ENCODE measurements at places on chromosomes 13 and 19.

DNA sequence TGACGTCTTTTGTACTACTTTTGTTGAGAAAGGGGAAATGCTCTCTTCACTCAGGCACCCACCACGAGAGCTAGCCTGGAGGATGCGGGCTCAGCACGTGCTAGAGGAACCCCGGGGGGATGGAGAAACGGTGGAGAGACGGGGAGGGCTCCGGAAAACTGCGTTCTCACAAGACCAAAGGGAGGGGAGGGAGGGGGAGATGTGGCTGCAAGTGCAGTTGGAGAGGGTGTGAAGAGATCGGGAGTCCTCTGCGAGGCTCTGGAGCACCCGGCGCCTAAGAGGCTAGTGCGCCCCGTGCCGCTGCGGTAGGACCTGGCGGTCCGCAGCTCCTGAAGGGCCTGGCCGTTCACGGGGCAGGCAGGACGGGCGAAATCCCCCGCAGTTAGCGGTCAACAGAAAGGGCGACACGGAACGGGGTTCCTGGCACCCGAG, 43.4 kb upstream of the XPO4 start:
- DNase-seq: peak; percentile 39
- peaks cover 49% of the 10 kb centered on the region for H3K27me3 ChIP-seq
- no peak overlapping the region for H3K27ac ChIP-seq

- H3K27ac ChIP-seq: no peak overlapping the region
- no peak for DNase-seq
- no peak overlapping the region for H3K4me3 ChIP-seq
- no peaks in the 10 kb centered on the region for H3K36me3 ChIP-seq
Measured at GRCh38 chr13:62482351-62482750, 1066.7 kb upstream of the PCDH20 start.

DNA sequence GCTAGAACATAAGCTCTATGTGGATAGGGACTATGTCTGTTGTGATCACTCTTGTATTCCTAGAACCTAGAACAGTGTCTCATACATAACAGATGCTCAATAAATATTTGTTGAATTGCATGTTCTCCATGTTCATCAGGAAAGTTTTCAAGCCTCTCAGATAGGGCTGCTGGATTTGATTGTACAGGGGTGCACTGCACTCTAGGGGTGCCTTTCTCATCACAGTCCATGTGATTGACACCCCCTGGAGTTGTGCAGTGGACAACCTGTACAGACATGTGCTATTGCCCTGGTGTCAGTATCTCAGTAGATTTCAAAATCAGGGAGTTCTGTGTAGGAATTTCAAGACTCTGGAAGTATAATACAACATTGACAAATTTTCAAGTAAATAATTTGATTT, 58.9 kb downstream of the MBNL2 start:
- peaks cover 5% of the 10 kb centered on the region for H3K4me1 ChIP-seq
- H3K27ac ChIP-seq: no peak overlapping the region
- no peak overlapping the region for H3K4me3 ChIP-seq
- H3K36me3 ChIP-seq: no peaks in the 10 kb centered on the region

DNA sequence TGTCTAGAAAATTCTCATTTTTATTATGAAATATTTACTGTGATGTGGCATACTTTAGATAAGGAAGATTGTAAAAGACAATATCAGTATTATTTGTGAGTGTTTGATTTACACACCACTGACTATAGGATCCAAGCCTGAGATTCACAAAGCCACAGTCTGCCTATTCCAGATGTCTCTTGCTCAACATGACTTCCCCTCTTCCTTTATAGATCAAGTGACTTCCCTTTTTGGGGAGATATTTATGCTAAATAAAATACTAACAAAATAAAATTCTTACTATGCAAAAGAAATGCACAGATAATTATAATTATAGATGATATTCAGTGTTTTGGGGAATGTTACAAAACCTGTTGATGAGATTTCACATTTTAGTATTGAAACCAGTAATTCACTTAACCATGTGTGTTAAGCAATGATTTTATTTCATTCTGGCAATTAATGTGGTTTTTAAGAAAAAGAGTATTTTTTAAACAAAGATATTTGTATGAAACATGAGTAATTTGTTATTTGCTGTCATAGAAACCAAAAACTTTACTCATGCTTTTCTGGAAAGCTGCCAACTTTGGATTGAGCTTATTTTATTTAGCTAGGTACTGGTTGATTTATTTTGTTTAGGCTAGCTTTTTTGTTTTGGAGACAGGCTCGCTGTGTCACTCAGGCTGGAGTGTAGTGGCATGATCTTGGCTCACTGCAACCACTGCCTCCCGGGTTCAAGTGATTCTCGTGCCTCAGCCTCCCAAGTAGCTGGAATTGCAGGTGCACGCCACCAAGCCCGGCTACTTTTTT, 13.7 kb upstream of the GPR183 start:
- peaks cover 16% of the 10 kb centered on the region for H3K36me3 ChIP-seq
- no peak for DNase-seq
- H3K27ac ChIP-seq: no peak overlapping the region
- H3K27me3 ChIP-seq: no peaks in the 10 kb centered on the region

DNA sequence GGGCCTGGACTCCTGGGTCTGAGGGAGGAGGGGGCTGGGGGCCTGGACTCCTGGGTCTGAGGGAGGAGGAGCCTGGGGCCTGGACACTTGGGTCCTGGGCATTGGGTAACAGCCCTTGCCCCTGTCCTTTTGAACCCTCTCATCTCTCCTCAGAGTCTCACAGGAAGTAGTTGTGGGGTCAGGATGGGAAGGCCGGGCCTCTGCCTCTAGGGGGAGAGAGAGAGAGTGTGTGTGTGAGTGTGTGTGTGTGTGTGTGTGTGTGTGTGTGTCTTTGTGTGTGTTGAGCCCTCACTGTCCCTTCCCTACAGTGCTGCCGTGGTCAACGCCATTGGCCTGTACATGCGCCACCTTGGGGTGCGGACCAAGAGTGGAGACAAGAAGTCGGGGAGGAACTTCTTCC, 10.9 kb downstream of the ARHGEF1 start:
- no peaks in the 10 kb centered on the region for H3K27me3 ChIP-seq
- H3K27ac ChIP-seq: no peak overlapping the region
- H3K4me1 ChIP-seq: peaks cover 3% of the 10 kb centered on the region
- DNase-seq: no peak
- peaks cover 12% of the 10 kb centered on the region for H3K36me3 ChIP-seq

DNA sequence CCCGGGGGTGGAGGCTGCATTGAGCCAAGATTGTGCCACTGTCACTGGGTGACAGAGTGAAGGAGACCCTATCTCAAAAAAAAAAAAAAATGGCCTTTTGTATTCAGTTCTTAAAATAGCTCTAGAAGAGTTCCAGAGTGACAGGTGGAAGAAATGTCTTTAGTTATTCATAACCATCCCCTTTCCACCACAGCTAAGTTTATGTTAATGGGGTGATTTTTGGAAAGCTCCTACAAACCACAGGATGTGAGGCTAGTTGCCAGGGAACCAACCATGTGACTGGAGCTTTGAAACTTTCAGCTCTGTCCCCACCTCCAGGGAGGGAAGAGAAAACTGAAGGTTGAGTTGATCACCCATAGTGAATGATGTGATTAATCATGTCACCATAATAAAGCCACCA, 6.9 kb downstream of the ZNF490 start:
- no peaks in the 10 kb centered on the region for H3K4me1 ChIP-seq
- no peak overlapping the region for H3K27ac ChIP-seq
- DNase-seq: no peak
- H3K36me3 ChIP-seq: peaks cover 17% of the 10 kb centered on the region

- H3K27me3 ChIP-seq: peaks cover 6% of the 10 kb centered on the region
- peaks cover 18% of the 10 kb centered on the region for H3K36me3 ChIP-seq
- peak overlapping the region; percentile 81 for H3K4me3 ChIP-seq
- peak overlapping the region; percentile 100 for H3K27ac ChIP-seq
- H3K4me1 ChIP-seq: peaks cover 27% of the 10 kb centered on the region
Measured at GRCh38 chr19:288911-289310, 2.3 kb downstream of the PLPP2 start.

GRCh38 chr13:113622791-113623490, 35.1 kb downstream of the ATP4B start:
- H3K27ac ChIP-seq: no peak overlapping the region
- no peaks in the 10 kb centered on the region for H3K27me3 ChIP-seq
- DNase-seq: no peak
- H3K36me3 ChIP-seq: peaks cover 46% of the 10 kb centered on the region
- H3K4me1 ChIP-seq: 0 out of 2 replicates have a peak, but pooled peaks cover 4% of the 10 kb centered on the region

- peaks cover 4% of the 10 kb centered on the region for H3K27me3 ChIP-seq
- peak overlapping the region; percentile 65 for H3K4me3 ChIP-seq
- H3K27ac ChIP-seq: no peak overlapping the region
- H3K4me1 ChIP-seq: peaks cover 14% of the 10 kb centered on the region
- DNase-seq: no peak
- peaks cover 7% of the 10 kb centered on the region for H3K36me3 ChIP-seq
Measured at GRCh38 chr19:2577722-2578335, 101.9 kb downstream of the GADD45B start.

- H3K27me3 ChIP-seq: peaks cover 30% of the 10 kb centered on the region
- no peak overlapping the region for H3K27ac ChIP-seq
- DNase-seq: peak; percentile 19
- 0 out of 2 replicates have a peak, but pooled peaks cover 2% of the 10 kb centered on the region for H3K36me3 ChIP-seq
- peaks cover 6% of the 10 kb centered on the region for H3K4me1 ChIP-seq
Measured at GRCh38 chr19:13689085-13689484, 75.2 kb upstream of the MRI1 start.

- H3K4me3 ChIP-seq: no peak overlapping the region
- H3K4me1 ChIP-seq: no peaks in the 10 kb centered on the region
- H3K27me3 ChIP-seq: no peaks in the 10 kb centered on the region
- no peak overlapping the region for H3K27ac ChIP-seq
Measured at GRCh38 chr19:5210556-5210955, 130.1 kb downstream of the PTPRS start.

- H3K4me3 ChIP-seq: no peak overlapping the region
- H3K27ac ChIP-seq: no peak overlapping the region
- no peak for DNase-seq
- no peaks in the 10 kb centered on the region for H3K27me3 ChIP-seq
- no peaks in the 10 kb centered on the region for H3K36me3 ChIP-seq
- H3K4me1 ChIP-seq: peaks cover 3% of the 10 kb centered on the region
Measured at GRCh38 chr13:82614086-82614485, 1268.2 kb downstream of the SLITRK1 start.

GRCh38 chr13:98175043-98175442, 2.0 kb downstream of the RNF113B start:
- H3K27ac ChIP-seq: peak overlapping the region; percentile 84
- no peak for DNase-seq
- H3K27me3 ChIP-seq: no peaks in the 10 kb centered on the region
- H3K4me3 ChIP-seq: no peak overlapping the region

DNA sequence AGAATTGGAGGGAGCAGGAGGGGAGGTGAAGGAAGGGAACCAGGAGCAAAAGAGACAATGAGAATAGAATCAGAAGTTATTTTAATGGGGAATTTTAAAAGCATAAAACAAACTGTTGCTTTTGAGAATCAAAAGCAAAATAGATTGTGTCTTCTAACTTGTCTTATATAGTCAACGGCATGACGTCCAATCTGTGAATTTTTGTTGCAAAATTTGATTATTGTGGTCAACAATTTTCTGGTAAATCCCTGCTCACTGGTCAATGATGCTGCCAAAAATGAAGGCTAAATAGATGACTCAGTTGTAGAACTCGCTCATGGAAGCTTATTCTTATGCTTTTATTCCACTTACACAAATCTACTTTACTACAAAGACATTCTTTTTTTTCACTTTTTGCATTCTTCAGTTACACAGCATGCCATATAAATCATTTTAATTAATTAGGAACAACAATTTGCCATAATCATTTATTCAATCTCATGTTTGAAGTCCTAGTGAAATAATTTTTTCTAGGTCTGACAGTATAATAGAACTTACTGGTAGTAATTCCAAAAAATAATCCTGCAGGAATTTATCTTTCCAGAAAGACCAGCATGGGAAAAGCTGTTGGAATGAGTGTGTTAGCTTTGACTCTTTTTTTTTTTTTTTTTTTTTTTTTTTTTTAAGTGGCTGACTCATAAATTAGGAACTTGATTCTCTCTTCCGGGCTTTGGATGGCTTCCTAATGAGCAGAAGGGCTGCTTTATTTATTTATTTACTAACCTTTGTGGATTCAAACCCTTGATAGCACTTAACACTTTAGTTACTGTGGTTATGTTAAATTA, 256.9 kb downstream of the SPRY2 start:
- H3K36me3 ChIP-seq: no peaks in the 10 kb centered on the region
- no peak for DNase-seq
- no peak overlapping the region for H3K4me3 ChIP-seq
- peaks cover 46% of the 10 kb centered on the region for H3K4me1 ChIP-seq
- no peaks in the 10 kb centered on the region for H3K27me3 ChIP-seq

DNA sequence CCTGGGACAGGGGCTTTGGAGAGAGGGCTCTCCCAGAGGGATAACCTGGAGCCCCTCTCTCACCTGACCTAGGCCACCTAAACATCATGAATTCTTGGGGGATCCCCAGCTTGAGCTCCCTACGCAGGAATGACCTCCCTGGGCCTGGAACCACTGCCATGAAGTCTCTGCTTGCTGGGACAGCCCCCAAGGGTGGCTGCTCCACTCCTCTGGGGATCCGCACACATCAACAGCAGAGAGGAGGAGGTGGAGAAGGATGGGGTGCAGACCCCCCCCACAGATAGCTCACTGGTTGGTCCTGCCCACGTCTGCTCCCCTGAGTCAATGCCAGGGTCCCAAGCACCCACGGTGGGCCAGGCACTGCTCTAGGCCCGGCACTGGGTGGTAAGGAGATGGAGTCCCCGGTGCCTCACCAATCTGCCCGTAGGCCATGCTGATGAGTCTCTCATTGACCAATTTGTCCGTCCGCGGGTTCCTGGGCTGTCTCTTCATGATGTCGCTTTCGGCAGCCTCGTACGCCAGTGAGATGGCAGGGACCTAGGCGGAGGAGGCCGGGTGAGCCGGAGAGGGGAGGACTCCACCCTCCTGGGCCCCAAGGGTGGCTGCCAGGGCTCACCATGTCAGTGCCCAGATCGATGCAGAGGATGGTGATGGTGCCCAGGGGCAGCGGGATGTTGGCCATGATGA, 10.8 kb upstream of the RABAC1 start:
- H3K36me3 ChIP-seq: peaks cover 8% of the 10 kb centered on the region
- DNase-seq: no peak
- H3K27ac ChIP-seq: no peak overlapping the region

DNA sequence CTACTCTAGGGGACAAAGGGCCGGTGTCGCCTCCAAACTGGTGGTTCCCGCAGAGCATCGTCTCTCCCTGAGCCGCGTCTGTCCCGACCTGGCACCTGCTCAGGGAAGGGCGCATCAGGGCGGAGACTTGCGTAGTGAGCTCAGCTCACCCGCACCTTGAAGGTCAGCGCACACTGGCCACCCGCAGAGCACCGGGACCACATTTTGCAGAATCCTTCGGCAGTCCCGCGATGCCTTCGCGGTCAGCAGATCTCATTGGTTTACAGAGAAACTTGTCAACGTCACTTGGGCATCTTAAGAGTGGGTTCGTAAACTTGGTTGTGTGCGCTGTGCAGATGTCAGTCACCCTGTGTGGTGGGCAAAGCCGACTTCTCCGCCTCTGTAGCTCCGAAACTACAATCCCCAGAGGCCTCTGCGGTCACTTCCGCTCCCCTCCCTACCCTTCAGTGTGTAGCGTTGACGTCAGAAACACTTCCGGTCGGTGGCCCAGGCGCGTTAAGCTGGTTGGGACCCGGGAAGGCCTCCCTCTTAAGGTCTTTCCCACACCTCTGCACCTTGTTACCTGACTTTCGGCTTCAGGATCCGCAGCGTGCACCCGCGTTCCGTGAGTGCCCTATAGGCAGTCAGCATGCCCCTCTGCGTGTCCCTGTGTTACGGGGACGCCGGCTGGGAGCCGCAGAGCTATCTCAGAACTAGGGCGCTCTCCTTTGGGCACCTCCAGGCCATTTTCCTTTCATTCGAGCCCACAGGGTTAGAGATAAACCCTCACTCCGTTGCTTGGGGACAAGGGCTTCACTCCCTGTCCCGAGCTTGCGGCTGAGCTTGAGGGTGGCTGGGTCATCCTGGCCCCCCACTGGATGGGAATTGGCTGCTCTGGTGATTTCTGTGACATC, 36.5 kb upstream of the ZNF527 start:
- peak; percentile 91 for DNase-seq
- H3K27ac ChIP-seq: peak overlapping the region; percentile 95
- peak overlapping the region; percentile 92 for H3K4me3 ChIP-seq
- peaks cover 33% of the 10 kb centered on the region for H3K36me3 ChIP-seq

All from WTC11 (cell line).